Right cardiac atrium (tissue), 5 donors: ENCODE measurements at places on chromosomes 13 and 19. TPM values are rescaled to one million over a fixed set of nuclear protein-coding genes. Genes with fewer than 3 reads are reported as not detected.

The ZNF880 gene
- polyA plus RNA-seq: 18.3 TPM

The RAP2A gene
- polyA plus RNA-seq: 6.4 TPM

The KIR2DL4 gene
- 0.07 TPM for polyA plus RNA-seq

The ENOX1 gene
- polyA plus RNA-seq: 2.1 TPM

DNA sequence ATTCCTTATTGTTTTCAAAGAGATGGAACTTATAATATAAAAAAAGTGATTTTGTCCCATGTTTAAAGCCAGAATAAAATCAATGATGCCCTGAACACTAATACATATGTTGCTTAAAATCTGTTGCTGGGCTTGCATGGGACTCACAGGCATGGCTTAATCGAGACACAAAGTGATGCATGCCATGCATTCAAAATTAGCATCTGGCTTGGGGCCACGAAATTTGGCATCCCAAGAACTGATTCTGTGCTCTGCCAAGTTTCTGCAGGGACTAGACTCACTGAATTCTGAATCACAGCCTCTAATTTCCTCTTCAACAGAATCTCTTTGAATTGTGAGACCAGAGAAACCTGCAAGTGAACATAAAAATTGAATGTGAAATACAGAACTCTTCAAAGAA is 109.2 kb downstream of the PCDH17 start:
- no peak for DNase-seq

DNA sequence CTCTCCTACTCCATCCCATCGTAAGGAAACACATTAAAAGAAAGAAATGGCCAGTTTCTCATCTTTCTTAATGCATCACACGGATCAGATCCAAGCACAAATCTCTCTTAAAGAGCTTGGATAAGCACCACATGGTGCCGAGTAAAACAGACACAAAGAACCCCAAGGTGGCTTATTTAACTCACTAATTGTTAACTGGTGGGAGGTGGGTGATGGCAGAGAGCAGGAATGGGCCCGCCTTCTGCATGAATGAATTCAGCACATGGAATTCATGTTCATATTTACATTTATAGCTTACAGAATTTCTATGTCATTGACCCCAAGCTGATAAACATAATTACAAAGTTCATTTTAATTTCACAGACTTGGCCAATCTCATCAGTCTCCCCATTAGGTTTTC is 89.9 kb downstream of the MZT1 start:
- DNase-seq: no peak

- no peak for DNase-seq
Measured at GRCh38 chr13:76832258-76832988, 53.8 kb downstream of the KCTD12 start.

GRCh38 chr13:102928941-102929675 is 83.3 kb downstream of the ERCC5 start:
- DNase-seq: no peak

DNA sequence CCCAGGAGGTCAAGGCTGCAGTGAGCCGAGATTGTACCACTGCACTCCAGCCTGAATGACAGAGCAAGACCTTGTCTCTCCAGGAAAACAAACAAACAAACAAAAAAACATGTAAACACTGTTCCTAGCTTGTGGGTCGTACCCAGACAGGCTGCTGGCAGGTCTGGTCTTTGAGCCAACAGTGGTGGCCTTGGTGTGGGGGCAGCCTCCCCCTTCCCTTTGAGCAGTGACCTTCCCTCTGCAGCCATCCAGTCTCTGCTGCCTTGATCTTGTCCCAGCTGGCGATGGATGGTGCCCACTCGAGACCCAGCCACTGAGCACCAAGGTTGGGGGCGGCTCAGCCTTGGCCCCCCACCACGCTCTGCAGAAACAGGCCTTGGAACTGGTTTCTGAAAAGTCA is 143.3 kb downstream of the KDM4B start:
- DNase-seq: no peak

GRCh38 chr19:48329167-48329891 is 4.0 kb downstream of the EMP3 start:
- DNase-seq: no peak
